ENCODE measurements at places on chromosomes 5 and 9.

- no peak for DNase-seq
Measured at GRCh38 chr9:70949239-70949638, 172.2 kb downstream of the TRPM3 start.

- no peak for DNase-seq
Measured at GRCh38 chr9:71582347-71582746, 186.0 kb downstream of the CEMIP2 start.

DNA sequence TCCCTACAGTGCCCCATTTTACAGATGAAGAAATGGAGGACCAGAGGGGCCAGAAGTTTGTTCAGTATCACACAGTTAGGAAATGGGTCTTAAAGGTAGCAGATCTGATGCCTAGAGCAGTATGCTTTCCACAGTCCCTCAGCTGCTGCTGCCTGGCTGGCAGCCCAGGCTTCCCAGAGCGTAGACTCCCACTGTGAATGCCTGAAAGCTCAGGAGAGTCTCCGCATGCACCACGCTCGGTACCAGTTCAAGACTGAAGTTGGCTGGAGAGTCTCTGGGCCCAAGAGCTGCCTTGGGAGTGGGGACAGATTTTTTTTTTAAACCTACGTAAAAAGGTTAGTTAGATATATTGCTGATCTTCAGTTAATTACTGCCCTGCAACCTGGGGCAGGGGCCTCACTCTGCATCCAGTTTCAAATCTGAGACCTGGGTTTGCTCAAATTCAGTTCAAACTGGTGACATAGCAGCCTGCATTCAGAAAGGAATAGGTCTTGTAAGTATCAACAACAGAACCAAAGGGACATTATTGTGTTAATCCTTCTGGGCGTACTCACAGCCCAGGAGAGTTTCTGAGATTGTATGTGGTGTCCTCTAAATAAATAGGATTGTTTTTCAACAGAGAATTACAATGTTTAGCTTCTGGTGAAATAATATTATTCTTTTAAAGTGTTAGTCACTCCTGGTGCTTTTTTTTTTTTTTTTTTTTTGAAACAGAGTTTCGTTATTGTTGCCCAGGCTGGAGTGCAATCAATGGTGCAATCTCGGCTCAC, 8.3 kb downstream of the NANS start:
- DNase-seq: no peak

DNA sequence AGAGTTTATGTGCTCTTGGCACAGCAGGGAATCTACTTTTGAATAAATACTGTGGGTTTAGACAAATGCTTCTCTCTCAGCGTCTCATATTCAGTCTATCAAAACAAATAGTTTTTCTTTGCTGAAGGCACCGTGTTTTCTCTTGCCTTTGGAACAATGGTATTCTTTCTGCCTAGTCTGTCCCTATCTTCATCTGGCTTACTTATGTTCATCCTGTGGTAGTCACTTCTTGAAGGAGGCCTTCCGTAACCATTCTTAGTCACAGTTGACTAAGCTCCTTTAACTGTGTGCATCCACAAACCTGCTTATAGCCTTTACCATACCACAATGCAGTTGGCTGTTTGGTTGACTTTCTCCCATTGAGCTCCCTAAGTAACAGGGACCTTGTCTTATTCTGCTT, 45.9 kb downstream of the LARP1 start:
- DNase-seq: no peak

DNA sequence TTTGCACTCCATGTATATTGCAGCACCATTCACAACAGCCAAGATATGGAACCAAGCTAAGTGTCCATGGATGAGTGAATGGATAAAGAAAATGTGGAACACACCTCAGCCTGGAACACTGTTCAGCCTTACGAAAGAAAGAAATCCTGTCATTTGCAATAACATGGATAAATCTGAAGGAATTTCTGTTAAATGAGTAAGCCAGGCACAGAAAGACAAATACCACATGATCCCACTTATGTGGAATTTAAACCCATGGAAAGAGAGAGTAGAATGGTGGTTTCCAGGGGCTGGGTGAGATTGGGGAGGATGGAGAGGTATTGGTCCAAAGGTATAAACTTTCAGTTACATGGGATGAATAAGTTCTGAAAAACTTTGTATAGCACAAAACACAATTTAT, 228.9 kb upstream of the CD180 start:
- DNase-seq: no peak

- no peak for DNase-seq
Measured at GRCh38 chr5:124655251-124655917, 91.1 kb downstream of the ZNF608 start.
